Activated CD8-positive, alpha-beta memory T cell treated with anti-CD3 and anti-CD28 coated beads, Interleukin-2, amount 10 ng/mL, durations not matched to agents 7 days and 5 days (primary cell): ENCODE measurements at places on chromosomes 6 and 20. TPM values are rescaled to one million over a fixed set of nuclear protein-coding genes. Genes with fewer than 3 reads are reported as not detected.
A peak's percentile ranks its signal among the peaks of the same experiment; 100 is the strongest.

DNA sequence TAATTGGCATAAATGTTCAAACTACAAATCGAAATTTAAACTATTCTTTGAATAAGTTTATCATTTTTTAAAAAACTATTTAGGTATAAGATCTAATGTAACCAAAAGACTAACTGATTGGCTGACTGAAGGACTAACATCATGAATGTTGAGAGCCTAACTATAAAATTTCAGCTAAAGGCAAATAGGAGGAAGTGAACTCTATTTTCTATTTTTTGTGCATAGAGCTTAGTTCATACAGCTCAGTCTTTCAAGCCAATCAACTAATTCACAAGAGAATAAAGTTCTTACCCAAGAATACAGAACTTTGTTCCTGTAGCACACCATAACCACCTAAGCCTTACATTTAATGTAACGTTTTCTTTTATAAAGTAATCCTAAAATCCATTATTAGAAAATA, 46.3 kb upstream of the STXBP5 start:
- no peaks in the 10 kb centered on the region for H3K36me3 ChIP-seq
- no peak overlapping the region for H3K4me3 ChIP-seq
- H3K4me1 ChIP-seq = no peaks in the 10 kb centered on the region

HLA-DPA1 gene
- total RNA-seq = 276 TPM

DNA sequence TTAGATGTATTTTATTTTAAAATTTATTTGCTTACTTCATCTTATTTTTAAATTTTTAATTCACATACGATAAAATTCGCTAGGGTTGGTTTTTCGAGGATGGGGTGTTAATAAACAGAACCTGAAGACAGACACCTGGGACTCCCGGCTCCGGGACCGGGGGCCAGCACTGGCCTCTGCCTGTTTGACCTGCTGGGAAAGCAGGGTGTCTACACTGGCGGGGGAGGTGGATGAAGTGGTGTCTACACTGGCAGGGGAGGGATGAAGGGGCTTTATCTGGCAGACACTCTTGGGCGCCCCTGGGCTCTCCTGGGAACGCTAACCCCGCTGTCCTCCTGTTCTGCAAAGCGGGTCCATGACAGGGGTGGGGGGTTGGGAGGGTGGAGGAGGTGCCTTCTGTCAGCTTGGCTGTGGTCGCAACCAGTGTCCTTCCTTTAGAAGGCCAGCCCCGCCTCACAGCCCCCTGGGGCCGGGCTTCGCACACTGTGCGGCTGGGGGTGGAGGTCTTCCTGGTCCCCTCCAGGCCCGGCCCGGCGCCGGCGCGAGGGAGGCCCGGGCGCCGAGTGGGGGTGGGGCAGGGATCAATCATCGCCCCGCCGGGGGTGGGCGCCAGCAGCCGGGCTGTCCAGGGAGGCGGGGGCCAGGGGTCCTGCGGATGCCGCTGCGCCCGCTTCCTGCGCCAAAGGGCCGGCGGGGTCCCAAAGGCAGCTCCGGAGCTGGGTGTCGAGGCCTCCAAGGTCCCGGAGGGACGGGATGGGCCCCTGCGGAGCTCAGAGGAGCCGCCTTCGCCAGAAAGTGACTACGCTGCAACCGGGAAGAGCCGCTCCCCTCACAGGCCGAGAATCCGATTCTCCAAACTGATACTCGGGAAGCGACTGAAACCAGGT, 1.8 kb downstream of the GATA5 start:
- DNase-seq = no peak
- H3K4me3 ChIP-seq = no peak overlapping the region
- H3K36me3 ChIP-seq = no peaks in the 10 kb centered on the region
- H3K4me1 ChIP-seq = peaks cover 1% of the 10 kb centered on the region
- H3K27me3 ChIP-seq = peaks cover 54% of the 10 kb centered on the region

- H3K4me1 ChIP-seq = no peaks in the 10 kb centered on the region
- H3K27me3 ChIP-seq = peaks cover 32% of the 10 kb centered on the region
- no peaks in the 10 kb centered on the region for H3K36me3 ChIP-seq
- no peak for DNase-seq
- H3K27ac ChIP-seq = no peak overlapping the region
Observed at GRCh38 chr6:167811040-167811439, 15.7 kb upstream of the AFDN start.

- H3K36me3 ChIP-seq = no peaks in the 10 kb centered on the region
- H3K4me3 ChIP-seq = no peak overlapping the region
- H3K4me1 ChIP-seq = no peaks in the 10 kb centered on the region
Observed at GRCh38 chr6:165999279-165999678, 168.4 kb downstream of the TBXT start.

GRCh38 chr20:61041481-61041880, 210.6 kb upstream of the CDH4 start:
- H3K27me3 ChIP-seq = no peaks in the 10 kb centered on the region
- H3K27ac ChIP-seq = no peak overlapping the region
- DNase-seq = no peak
- no peaks in the 10 kb centered on the region for H3K4me1 ChIP-seq
- no peaks in the 10 kb centered on the region for H3K36me3 ChIP-seq

DNA sequence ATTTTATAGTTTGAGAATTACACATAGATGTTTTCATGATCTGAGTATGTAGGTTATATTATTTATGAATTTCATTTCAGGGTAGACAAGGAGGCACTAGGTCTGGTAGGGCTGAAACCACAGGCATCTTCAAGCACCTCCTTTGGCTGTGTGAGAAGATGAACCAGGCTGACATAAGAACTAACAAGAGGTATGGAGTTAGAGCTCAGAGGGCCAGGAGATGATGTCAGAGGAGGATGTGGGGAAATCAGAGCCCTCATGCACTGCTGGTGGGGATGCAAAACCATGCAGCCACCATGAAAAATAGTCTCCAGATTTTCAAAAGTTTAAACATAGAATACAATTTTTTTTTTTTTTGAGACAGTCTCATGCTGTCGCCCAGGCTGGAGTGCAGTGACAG, 13.6 kb upstream of the RIPOR3 start:
- no peak overlapping the region for H3K27ac ChIP-seq
- H3K36me3 ChIP-seq = no peaks in the 10 kb centered on the region
- H3K4me1 ChIP-seq = peaks cover 3% of the 10 kb centered on the region
- no peak for DNase-seq
- H3K27me3 ChIP-seq = peaks cover 30% of the 10 kb centered on the region

GRCh38 chr6:156776840-156777576, at the start of gene ARID1B:
Gene ARID1B (plus strand): TSS chr6:156777378. CDS start chr6:156777681, 303 bp downstream.
- peak within 1 kb of the TSS; percentile 94 for H3K27ac ChIP-seq
- DNase-seq = peak; percentile 83
- peaks cover 22% of the 10 kb centered on the region for H3K4me1 ChIP-seq
- no peaks in the 10 kb centered on the region for H3K27me3 ChIP-seq
- peak within 1 kb of the TSS; percentile 91 for H3K4me3 ChIP-seq

DNA sequence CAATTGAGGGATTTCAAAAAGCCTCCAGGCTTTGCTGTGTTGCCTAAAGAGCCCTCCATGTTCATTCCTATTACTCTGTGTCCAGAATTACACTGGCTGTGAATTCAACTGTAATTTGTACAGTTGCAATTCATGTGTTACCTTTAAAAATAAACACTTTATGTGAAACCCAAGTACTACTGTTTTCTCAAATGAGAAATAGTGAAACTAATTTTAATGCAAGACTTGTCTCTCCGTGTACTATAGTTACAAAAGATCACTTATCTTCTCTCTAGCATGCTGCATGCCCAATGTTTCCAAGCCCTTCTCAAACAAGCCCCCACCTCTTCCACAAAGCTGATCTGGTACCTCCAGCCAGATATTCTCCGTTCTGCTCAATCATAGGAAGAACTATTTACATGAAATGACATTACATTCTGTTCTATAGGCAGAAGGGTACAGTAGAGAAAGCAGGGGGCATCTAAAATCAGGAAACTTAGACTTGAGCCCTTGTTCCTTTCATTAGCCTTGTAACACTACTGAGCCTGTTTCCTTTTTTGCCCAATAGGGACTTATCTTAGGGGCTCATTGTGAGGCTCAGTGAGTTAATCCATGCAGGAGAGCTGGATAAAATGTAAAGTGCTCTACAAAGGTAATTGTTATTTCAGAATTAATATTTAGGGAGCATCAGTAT, 12.3 kb upstream of the COL9A1 start:
- no peaks in the 10 kb centered on the region for H3K36me3 ChIP-seq
- DNase-seq = no peak
- no peak overlapping the region for H3K27ac ChIP-seq
- no peak overlapping the region for H3K4me3 ChIP-seq

- peak overlapping the region; percentile 61 for H3K27ac ChIP-seq
- peak overlapping the region; percentile 80 for H3K4me3 ChIP-seq
- H3K36me3 ChIP-seq = peaks cover 59% of the 10 kb centered on the region
- DNase-seq = no peak
Observed at GRCh38 chr6:125299257-125299656, 2.5 kb downstream of the HDDC2 start.

DNA sequence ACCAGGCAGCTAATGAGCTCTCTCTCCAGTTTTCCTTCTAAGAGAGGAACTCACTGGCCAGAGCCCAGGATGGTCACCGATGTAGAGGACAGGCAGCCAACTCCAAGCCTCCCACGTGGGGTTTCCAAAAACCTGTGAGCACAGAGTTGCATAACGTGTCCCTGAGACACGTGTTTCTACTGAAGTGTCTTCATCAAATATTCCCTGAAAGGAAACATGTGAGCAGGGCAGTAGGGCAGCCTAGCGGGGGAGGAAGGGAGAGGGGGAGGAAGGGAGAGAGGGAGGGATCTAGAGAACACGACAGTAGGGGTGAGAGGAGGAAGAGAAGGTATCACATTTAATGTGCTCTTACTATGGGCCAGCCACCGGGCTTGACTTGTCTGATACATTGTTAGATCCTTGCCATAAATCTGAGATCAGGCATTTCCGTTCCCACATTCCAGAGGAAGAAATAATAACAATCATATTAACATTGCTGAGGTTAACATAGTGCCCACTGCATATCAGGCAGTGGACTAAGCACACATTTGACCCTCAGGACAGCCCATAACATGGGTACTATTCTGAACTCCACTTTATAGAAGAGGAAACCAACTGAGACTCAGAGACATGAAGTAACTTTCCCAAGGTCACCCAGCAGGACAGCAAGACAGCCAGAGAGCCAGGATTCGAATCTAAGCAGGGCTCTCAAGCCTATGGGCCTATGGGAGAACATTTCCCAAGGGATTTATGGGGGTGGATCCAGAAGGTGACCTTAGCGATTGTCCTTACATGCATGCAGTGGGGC, 4.5 kb upstream of the SYS1 start:
- peaks cover 58% of the 10 kb centered on the region for H3K4me1 ChIP-seq
- H3K27ac ChIP-seq = no peak overlapping the region
- DNase-seq = no peak

DNA sequence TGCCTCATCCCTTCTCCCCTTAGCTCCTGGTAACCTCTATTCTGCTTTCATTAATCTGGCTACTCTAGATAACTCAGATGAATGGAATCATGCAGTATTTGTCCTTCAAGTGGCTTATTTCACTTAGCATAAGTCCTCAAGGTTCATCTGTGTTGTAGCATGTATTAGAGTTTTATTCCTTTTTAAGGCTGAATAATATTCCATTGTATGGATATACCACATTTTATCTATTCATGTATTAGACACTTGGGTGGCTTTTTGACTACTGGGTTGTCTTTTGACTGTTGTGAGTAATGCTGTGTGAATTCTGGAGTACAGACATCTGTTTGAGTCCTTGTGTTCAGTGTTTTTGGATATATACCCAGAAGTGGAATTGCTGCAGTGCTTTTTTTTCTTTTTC, 58.4 kb downstream of the PHF20 start:
- no peak for DNase-seq
- H3K4me3 ChIP-seq = no peak overlapping the region
- H3K27ac ChIP-seq = no peak overlapping the region
- peaks cover 26% of the 10 kb centered on the region for H3K36me3 ChIP-seq
- peaks cover 19% of the 10 kb centered on the region for H3K4me1 ChIP-seq
- no peaks in the 10 kb centered on the region for H3K27me3 ChIP-seq

- H3K4me1 ChIP-seq = peaks cover 27% of the 10 kb centered on the region
- peaks cover 17% of the 10 kb centered on the region for H3K27me3 ChIP-seq
- no peak overlapping the region for H3K4me3 ChIP-seq
- H3K36me3 ChIP-seq = no peaks in the 10 kb centered on the region
- DNase-seq = peak; percentile 33
Observed at GRCh38 chr20:40966516-40967185, 62.0 kb upstream of the TOP1 start.

GRCh38 chr6:145887969-145888368, 73.4 kb upstream of the FBXO30 start:
- no peak for DNase-seq
- H3K27me3 ChIP-seq = no peaks in the 10 kb centered on the region
- H3K36me3 ChIP-seq = peaks cover 9% of the 10 kb centered on the region
- no peak overlapping the region for H3K27ac ChIP-seq
- H3K4me1 ChIP-seq = no peaks in the 10 kb centered on the region

ERVFRD-1 gene
- total RNA-seq = not detected

DNA sequence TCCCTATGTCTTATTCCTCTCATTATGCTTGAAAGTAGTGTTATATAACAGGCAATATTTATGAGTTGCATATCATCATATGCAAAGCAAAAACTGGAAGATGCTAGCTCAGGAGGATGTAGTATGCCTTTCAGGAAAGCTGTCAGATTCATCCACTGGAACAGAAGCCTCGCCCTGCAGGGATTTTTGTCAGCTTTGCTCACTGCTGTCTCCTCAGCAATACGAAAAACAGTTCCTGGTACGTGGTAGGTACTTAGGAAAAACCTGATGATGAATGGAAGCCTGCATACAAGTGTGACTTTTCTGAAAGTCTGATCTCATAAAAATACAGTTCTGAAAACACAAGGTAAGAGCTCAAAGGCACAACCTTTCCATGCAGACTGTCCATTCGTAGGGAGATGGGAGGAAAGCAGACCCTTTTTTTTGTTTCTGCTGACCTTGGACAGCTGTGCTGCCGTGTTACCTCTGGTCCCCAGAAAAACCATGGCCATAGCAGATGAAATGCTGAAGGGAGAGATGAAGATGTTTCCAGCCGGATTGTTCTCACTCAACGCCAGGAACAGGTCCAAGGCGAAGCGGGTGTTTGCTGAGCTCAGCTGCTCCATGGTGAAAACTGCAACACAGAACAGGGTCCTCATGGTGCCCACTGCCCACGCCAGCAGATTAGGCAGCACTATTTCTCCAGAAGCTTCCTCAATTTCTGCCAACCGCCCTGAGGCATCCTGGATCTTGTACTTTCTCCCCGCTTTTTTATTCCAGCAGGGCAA, 1.5 kb downstream of the SERPINB1 start:
- H3K27ac ChIP-seq = no peak overlapping the region
- peak overlapping the region; percentile 89 for H3K4me3 ChIP-seq
- H3K4me1 ChIP-seq = peaks cover 60% of the 10 kb centered on the region
- H3K36me3 ChIP-seq = peaks cover 41% of the 10 kb centered on the region
- no peaks in the 10 kb centered on the region for H3K27me3 ChIP-seq
- no peak for DNase-seq

DNA sequence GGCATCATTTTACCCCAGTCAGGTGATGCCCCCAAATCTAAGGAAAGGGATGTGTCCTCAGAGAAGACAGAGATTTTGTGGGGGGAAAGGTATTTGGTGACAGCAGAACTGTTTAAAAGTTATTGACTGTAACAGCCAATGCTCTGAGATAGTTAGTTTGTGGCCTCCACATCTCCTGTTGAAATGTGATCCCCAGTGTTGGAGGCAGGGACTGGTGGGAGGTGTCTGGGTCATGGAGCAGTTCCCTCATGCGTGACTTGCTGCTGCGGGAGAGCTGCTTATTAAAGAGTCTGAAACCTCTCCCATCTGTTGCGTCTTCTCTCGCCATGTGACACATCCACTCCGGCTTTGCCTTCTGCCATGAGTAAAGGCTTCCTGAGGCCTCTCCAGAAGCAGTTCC, 282.8 kb upstream of the FOXQ1 start:
- H3K4me3 ChIP-seq = no peak overlapping the region
- no peak overlapping the region for H3K27ac ChIP-seq
- no peaks in the 10 kb centered on the region for H3K4me1 ChIP-seq
- H3K36me3 ChIP-seq = no peaks in the 10 kb centered on the region
- no peak for DNase-seq

SLC22A7 gene
- total RNA-seq = not detected

ARG1 gene
- not detected for total RNA-seq
